Stimulated activated CD8-positive, alpha-beta memory T cell treated with anti-CD3 and anti-CD28 coated beads, Interleukin-7, amount 100 ng/mL, for 48 hours (primary cell): ENCODE measurements at places on chromosomes 7 and 10.

- no peak for DNase-seq
Measured at GRCh38 chr10:60296073-60296472, 93.6 kb downstream of the ANK3 start.

- no peak for DNase-seq
Measured at GRCh38 chr7:141944811-141945210, 2.0 kb downstream of the CLEC5A start.

DNA sequence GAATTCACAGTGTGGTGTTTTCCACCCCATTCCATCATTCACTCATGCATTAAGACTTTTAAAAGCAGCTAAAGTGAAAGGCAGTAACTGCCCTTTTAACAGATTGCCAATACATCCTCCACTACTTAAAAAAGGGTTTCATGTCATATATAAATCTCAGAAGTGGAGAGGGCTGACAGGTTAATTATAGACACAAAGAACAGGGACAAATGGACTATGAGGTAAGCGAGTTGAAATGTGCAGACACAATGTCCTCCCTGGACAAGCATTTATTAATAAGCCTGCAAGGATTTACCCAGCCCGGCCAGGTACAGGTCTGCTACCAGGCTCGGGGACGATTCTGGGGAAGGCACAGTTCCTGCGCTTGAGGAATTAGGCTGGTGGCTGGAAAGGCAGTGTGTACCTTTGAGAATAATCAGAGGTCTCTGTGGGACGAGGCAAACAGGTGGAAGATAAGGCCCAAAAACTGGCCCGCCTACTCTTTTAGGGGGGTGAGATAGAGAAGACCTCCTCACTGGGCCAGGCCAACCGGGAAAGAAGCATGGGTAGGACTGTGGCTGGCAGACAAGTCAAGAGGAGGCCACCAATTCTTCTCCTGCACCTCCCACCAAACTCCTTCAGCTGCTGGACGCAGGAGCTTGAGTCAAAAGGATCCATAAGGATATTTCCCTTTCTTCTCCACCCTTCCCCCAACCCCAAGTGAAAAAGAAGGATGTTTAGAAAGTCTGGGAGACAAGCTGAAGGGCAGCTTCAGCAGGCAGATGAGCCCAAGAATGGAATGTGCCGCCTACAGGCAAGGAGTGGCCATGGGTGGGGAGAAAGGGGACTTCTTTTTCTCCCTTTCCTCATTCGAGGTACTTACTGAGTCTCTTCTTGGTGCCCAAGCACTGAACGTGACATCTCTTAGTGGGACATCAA lies 1.5 kb downstream of the PDLIM1 start:
- no peak for DNase-seq

GRCh38 chr10:109306698-109307097 lies 616.6 kb downstream of the XPNPEP1 start:
- no peak for DNase-seq

DNA sequence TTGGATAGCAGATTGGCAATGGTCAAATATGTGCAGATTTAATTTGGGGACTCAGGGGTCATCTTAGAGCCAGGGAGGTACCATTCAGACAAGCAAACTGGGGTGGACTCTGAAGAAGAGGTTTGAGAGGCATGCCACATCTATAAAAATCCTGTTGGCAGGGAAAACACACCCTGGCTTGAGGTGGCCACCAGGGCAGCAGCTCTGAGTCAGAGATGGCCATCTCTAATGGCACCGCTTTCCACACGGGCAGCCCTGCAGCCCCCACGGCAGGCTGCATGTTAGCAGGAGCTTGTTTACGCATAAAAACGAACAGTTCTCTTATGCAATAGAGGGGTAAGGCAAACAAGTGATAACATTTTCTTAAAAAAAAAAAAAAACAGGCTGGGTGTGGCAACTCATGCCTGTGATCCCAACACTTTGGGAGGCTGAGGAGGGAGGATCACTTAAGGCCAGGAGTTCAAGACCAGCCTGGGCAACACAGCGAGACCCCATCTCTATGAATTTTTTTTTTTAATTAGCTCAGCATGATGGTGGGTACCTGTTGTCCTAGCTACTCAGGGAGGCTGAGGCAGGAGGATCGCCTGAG lies 14.9 kb downstream of the DLG5 start:
- DNase-seq, result no peak

GRCh38 chr7:123366626-123367025 lies 166.9 kb upstream of the SLC13A1 start:
- DNase-seq, result no peak

DNA sequence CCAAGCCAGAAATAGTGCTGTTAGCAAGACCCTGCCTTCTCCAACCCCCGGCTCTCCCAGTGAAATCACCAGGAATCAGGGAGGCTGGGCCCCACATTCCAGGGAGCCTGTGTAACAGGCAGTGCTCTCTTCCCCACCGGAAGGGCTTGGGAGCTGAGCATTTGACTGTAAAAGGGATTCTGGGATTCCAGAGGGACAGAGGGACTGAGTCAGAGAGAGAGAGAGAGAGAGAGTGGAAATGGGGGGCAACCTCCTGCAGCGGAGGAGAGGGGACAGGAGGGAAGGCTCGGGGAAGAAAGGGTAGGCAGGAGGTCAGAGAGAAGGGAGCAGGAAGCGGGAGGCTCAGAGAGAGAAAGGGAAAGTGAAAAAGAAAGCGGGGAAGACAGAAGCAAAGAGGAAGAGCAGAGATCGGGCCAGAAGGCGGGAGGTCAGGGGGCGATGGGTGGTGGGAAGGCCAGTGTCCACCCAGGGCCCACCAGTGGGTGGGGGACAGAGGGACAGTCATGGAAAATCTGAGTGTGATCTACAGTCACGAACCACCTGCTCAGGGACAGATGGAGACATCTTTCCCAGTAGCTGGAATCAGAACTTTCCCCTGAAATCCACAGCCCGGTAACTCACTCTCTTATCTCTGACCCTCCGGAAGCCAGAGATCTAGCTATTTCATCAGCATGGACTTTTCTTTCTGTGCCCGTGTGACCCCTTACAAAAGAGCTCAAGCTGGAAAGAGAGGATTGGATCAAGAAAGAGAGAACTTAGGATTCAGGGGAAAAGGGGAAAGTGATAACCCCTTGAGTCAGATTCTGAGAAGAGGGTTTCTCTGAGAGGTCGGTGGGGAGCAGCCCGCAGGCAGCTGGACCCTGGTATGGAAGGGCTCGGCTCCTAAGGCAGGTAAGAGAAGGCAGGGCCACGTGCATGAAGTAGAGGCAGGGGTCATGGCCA lies 4.6 kb upstream of the SERPINE1 start:
- no peak for DNase-seq

GRCh38 chr10:71137701-71138100 lies 74.7 kb upstream of the UNC5B start:
- no peak for DNase-seq

DNA sequence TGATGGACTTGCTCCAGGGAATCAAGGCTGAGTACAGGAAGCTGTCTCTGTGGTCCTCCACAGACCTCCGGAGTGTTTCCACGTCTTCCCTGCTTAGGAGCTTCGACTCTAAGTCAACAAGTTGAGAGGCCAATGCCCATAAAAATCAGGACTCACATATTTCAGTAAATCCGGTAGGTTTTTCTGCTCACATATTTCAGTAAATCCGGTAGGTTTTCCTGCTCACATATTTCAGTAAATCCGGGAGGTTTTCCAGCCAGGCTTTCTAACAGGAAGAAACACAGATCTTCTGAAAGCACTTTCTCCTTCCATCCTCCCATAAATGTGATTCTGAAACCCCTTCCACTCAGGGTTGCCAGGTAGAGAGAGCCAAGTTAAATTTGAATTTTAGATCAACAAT lies 340.1 kb upstream of the SHH start:
- no peak for DNase-seq

GRCh38 chr7:159068893-159069448 lies 75.7 kb downstream of the VIPR2 start:
- no peak for DNase-seq

- no peak for DNase-seq
Measured at GRCh38 chr7:101804967-101805366, 12.5 kb upstream of the CUX1 start.

- DNase-seq, result no peak
Measured at GRCh38 chr7:77995717-77996116, 197.1 kb downstream of the PHTF2 start.

- no peak for DNase-seq
Measured at GRCh38 chr7:1289666-1290025, 57.0 kb downstream of the UNCX start.

DNA sequence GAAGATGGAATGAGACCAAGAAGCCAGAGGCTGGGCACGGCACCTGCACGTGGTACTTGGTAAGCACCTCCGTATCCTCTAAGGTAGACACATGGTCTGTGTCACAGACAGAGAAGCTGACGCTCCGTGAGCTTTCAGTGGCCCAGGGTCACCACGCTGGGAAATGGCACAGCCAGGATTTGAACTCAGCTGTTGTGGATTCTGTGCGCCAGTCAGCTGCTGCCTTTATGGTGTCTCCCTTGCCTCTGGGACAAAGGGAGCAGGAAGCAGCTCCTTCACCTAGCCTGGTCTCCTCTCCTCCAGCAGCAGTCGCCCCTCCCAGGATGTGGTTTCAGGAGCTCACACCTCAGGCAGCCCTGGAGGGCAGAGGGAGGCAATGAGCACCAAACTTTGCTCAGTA lies 110.8 kb downstream of the ARHGAP22 start:
- DNase-seq, result no peak

DNA sequence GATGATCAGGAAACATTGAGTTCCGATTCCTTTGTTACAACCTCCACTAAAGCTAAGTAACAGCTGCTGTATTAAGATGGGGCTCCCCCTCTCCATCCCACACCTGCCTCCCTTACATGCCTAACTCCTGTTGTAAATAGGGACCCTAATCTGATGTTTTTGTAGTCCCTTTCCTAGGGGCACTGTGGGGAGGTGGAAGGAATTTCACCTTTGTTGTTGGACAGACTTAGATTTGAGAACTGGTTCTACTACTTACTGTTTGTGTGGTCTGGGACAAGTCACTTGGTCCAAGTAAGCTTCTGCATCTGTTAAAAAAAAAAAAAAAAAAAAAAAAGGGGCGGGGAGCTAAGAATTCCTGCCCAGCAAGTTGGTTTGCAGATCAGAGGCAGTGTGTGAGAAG lies 42.6 kb downstream of the KIAA1217 start:
- no peak for DNase-seq

DNA sequence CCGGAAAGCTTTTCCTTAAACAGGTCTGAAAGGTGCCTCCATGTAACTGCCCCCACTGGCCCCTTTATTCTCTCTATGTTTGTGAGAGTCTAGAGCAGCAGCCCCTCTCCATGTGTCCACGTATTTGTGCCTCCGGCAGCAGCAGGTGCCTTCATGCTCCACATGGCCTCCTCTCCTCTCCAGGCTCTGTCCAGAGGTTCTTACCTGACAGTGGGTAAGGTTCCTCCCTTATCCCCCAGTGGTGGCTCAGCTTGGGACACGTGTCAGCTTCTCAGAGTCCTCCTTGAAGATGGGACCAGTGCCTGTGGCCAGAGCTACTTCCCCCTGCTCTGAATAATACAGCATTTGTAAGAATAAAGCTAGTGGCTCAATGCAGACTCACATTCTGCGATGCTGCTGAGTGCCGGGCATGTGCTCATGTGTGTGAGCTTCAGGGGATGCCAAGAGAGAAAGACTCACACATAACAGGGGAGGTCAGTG lies 7.9 kb downstream of the CALML3 start:
- no peak for DNase-seq

- no peak for DNase-seq
Measured at GRCh38 chr10:6146921-6147320, 55.8 kb upstream of the PFKFB3 start.

DNA sequence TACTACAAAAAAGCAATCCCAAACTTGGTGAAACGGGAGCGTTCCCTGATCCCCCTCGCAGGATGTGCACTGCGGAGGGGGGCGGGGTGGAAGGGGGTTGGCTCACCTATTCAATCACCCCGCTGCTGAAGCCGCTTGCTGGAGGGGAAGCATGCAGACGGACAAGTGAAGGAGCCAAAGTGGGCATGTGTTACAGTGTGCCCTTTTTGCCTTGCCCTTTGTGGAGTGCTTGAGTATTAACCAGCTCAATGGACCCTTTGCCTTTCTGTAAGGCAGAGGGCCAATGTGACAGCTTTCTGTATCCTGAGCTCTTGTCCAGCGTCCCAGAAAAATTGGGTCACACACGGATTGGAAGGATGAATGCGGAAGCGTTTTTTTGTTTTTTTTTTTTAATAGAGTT lies 348.9 kb upstream of the NPSR1 start:
- DNase-seq, result no peak

DNA sequence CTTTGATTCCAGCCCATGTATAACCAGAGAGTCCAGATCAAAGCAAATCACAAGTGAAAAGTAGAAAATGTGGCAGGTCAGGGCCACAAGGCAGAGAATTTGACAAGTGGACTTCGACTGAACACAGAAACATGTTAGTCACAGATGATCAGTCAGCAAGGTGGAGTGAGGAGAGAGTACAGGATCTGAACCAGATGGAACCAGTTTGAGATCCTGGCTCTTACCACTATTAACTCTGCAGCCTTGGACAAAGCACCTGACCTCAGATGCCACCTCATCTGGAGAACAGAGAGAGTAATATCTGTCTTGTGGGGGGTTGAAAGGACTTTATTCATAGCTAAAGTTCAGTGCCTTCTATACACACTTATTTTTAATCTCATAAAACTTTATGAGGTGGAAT lies 4.4 kb downstream of the MRLN start:
- no peak for DNase-seq

DNA sequence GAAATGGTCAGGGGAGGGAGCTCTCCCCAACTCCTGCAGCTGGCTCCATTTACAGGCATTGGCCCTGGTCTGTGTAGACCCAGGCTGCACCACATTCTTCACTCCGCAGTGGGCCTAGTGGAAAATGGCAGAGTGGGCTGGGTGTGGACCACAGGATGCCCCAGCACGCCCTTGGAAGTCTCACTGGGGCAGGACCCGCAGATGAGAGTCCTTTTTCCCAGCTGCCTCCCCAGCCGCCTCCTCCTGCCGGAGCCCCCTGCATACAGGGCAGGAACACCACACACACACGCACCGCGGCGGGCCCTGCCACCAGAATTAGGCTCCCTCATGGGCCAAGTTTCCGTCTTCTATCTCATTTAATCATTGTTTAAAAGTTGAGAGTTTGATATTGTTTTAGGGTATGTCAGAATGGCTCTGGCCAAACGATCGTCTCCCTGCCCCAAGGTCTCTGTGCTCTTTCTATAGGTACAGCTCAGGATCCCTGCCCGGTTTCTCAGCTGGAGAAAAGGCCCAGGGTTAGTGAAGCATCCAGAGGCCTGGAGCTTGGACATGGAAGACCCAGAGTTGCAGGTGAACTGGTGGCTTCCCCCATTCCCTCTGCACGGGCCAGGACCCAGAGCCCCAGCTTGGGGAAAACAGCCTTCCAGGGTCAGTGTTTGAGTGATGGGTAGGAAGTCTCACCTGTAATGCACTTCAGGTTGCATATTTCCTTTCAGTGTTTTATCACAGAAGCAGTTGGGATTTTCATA lies 42.0 kb downstream of the ZNF467 start:
- no peak for DNase-seq
